ENCODE measurements at places on chromosomes 7 and 10.

- DNase-seq: no peak
Observed at GRCh38 chr10:49505076-49505475, 33.8 kb downstream of the ERCC6 start.

- no peak for DNase-seq
Observed at GRCh38 chr7:74252893-74253292, 1.3 kb downstream of the RFC2 start.

- DNase-seq: peak; percentile 77
Observed at GRCh38 chr7:105808703-105809590, 67.5 kb downstream of the ATXN7L1 start.

GRCh38 chr10:35435824-35436223 lies 99.5 kb downstream of the CCNY start:
- DNase-seq: no peak

DNA sequence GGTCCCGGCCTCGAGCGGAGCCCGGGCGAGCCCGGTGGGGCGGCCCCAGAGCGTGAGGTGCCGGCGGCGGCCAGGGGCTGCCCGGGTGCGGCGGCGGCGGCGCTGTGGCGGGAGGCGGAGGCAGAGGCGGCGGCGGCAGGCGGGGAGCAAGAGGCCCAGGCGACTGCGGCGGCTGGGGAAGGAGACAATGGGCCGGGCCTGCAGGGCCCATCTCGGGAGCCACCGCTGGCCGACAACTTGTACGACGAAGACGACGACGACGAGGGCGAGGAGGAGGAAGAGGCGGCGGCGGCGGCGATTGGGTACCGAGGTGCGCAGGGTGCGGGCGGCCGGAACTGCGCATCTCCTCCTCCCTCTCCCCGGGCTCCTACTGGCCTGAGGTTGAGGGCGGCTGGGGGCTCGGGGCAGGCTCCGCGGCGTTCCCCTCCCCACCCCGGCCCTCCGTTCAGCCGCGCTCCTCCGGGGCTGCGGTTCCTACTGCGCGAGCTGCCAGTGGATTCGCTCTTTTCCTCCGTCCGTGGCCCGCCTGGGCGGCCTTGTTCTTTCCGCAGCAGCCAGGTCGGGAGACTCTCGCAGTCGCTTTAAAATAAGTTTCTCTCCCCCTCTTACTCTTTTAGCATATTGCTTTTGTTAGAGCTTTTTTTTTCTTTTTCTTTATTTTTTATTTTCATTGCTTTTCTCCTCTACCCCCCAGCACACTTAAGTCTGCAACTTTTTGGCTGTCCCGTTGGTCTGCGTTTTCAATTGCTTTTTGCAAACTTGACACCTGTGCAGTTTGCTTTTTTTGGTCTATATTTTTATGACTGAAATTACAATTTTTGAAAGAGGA lies 600 bp downstream of the SIRT1 start:
- DNase-seq: peak; percentile 81

GRCh38 chr7:117705630-117706029 lies 167.6 kb downstream of the CTTNBP2 start:
- DNase-seq: no peak

DNA sequence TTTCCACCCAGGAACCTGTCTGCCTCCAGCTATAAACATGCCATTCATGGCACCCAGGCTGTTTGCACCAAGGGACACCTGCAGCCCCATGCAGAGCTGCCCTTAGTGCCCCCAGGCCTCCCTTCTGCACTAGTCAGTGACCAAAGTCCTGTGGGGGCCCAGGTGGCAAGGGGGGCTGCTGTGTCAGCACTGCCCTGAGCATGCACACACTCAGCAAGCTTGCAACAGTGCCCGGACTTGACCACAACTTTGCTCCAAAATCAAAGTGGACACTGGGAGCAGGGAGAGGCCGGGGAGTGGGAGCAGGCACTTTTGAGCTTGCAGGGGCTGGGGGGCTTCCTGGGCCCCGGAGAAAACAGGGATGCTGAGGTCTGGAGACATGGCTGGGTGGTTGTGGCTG lies 192.9 kb upstream of the MBL2 start:
- no peak for DNase-seq

DNA sequence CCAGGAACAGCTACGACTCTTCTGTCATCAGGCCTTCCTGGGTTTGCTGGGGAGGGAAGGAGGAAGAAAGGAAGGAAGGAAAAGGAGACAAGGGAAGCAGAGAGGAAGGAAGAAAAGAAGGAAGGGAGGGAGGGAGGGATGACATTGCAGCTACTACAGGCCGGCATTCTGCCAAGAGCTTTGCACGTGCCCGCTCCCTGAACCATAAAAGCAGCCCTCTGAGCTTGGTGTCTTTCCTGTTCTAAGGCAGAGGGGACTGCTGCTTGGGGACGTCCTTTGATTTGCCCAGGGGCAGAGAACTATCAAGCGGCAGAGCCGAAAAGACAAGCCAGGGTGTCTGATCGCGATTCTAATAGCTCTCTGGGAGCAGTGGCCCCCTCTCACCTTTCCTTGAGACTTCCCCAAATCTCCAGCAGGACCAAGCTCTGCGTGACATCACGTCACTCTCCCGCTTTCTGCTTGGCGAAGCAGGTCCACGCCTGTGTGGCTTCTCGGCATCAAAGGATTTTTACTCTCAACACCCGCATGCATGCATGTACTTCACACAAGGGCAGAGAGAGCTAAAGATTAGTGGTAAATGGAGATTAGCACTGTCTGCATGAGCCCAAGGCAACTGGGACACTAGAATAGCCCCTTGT lies 167.8 kb upstream of the AUTS2 start:
- no peak for DNase-seq

DNA sequence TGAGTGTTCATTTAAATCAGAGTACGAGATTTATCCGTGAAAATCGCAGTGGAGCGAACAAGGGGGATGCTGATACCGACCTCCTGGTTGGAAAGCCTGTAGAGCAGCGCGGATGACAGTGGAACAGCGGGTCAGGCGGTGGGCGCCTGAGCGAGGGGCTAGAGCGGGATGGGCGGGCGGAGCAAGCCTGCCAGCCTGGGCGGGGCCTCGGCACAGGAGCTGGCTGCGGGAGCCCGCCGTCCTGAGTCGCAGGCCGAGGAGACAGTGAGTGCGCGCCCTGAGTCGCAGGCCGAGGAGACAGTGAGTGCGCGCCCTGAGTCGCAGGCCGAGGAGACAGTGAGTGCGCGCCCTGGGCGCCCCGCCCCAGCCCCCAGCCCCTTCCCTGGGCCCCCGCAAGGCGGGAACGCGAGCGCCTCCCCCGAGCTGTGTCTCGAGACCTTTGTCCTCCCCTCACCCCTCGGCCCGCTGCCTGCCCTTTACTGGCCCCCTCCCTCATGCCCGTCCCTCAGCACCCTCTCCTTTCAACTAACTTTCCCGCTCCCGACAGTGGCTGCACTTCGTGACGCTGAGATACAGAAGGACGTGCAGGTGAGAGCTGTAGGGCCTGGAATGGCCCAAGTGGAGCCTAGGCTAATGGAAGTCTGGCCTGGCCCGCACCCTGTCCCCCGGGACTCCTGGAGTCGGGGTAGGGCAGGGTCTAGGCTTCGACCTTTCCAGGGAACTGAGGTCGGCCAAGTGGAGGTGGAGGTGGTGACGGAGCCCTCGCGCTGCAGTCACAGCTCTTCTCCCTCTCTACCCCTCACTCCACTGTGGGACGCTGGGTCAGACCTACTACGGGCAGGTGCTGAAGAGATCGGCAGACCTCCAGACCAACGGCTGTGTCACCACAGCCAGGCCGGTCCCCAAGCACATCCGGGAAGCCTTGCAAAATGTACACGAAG lies at the start of gene AS3MT:
Gene AS3MT, plus strand, starts transcription at position 213 of the 941 bp plus-strand sequence. Its CDS starts 123 bp downstream, at position 336.
- DNase-seq: peak; percentile 31

DNA sequence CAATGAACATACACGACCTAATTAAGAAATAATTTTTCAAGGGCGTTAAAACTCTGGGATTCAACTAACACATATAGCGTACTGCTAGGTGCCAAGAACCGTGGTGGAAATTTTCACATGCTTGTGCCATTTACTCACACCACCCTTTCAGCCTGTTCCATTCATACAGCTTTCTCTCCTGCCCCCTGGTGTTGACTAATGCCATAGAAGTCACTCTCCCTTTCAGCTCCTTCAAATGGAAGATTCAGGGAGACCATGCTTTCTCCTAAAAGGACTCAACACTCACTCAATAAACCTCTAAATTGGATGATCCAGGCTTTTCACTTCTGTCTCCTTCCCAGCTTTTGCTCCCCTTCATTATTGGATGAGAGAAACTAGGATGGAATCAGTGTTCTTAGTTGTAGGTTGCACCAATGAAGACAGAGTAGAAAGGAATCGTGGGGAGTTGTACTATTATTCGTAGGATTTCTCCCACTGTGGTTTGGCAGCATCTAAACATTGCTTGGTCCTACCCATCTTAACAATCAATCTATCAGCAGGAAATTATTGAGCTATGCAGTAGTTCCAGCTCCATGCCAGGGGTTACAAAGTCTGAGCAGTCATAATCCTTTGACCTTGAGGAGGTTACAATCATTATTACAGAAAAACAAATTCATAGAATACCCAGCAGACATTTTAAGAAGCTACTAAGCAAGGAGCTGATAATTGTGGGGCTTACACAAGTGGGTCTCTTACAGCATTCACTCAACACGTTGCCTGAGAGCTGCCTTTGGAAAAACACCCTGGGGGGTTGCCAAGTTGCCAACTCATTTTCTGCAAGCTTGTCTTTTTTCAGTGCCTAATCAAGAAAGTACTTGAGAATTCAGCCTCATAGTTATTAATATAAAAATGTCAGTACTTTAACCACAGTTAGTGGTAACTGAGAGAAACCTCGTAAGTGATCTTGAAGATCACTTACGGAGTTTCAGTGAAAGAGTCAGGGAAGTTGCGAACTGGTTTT lies 2.8 kb upstream of the PPP1R3C start:
- peak; percentile 12 for DNase-seq

DNA sequence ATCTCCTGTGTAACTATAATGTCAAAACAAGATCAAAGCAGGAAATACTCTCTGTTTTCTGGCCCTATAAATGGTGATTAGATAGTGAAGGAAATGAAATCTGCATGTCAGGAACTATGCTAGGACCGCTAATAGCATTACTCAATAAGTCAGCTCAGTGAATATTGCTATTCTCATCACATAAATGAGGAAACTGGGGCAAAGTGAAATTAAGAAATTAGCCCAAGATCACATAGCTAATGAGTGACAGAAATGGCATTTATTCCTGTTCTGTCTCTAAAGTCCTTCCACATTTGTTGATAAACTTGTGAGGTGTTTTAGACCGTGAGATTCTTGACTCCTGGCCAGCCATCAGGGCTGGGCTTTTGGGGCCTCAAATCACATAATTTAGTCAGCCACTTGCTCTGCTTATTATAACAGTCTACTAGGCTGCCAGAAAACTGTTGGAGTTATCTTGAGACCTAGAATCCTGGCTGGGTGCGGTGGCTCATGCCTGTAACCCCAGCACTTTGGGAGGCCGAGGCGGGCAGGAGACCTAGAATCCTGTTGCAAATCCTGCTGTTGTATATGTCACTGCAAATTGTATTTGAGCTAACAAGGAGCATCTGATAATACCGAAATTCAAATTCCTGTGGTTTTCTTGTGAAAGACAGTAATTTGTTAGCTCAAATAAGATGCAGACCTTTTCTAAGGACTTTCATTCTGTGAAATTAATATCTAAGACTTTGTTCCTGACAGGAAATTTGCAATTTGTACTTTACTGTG lies 66.5 kb upstream of the SHTN1 start:
- DNase-seq: no peak

GRCh38 chr7:80387634-80388193 lies 124.2 kb downstream of the GNAT3 start:
- DNase-seq: no peak

DNA sequence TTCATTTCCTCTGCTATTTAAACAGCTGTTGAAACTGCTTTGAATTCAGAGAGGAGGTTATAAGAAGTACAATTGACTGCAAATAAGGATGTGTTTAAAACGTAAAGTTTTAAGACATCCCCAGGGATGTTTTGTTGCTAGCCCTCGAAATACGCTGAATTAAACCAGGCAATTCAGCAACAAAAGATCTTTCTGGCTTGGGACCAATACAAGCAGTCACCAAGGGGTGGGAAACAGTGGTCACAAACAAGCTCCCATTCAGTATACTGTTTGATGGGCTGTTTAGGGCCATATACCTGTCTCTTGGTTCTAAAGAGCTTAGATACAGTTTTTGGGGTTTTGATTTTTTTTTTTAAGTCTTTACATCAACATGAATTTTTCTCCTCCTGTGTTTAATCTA lies 446.3 kb upstream of the POT1 start:
- no peak for DNase-seq

GRCh38 chr7:82049891-82050533 lies 280.2 kb upstream of the HGF start:
- no peak for DNase-seq

GRCh38 chr10:76031099-76031498 lies 599.7 kb downstream of the LRMDA start:
- DNase-seq: no peak

DNA sequence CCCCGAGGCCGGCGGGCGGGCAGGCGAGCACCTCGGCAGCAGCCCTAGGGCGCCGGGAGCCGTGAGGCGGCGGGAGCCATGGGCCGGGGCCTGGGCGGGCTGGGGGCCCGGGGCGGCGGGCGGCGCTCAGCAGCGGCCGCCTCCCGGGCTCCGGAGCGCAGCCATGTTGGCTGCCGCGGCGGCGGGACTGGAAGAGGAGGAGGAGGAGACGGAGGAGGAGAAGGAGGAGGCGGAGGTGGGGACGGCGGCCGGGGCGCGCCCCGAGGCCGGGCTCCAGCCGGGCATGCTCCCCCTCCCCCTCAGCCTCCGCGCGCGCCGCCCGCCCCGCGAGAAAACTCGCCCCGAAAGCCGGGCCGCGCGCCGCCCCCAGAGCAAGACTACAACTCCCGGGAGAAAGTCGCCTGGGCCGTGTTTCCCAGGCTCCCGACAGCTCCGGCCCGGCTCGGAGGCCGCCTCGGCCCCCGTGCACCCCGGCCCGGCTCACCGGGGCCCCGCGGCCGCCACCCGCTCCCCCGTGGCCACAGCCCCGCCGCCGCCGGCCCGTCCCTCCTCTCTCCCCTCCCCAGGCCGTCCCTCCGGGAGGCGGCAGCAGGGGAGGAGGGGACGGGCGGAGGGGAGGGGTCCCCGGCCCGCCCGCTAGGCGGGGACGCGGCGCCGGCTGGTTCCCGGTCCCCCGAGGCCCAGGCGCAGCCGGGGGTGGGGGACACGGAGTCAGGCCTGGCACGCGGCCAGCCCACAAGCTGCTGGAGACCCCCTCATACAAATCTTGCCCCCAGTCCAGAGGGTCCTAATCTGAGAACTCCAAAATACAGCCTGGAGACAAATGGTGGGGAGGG lies at the start of gene DLG5:
Gene DLG5, minus strand, starts transcription at position 190 of the 836 bp plus-strand sequence. CDS start 235 bp downstream, outside the sequence.
- DNase-seq: peak; percentile 21

GRCh38 chr7:66213637-66214036 lies 8.5 kb downstream of the TPST1 start:
- DNase-seq: no peak

DNA sequence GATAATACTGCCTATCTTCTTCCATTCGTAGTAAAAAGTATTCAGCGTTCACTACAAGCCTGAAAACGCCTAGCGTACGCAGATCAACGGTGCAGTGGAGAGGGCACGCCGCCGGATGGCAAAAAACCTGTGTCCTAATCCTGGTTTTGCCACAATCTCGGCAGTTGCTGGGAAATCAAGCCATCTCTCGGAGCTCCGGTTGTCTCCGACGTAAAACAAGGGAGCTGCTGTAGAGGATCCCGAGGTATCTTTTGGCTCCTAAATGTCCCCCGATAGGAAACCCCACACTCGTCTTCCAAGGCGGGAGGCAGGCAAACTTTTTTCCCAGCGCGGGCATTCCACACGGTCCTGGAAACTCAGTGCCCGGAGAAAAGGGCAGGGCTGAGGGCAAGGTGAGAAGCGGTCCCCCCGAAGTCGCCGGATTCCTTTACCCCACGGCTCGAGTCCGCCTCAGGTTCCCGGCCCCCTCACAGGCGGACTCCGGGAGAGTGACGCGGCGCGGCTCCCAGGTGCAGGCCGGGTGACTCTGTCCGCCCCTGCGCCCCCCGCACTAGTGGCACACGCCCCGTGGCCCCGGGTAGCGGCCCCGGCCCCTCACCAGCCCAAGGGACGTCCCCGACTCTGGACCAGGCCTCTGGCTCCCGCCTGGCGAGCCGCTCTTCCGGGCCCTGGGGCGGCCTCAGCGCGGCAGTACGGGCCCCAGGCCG lies 649 bp downstream of the IDE start:
- peak; percentile 34 for DNase-seq
